ENCODE measurements at places on chromosomes 3 and 15. TPM values are rescaled to one million over a fixed set of nuclear protein-coding genes. Genes with fewer than 3 reads are reported as not detected.
A peak's percentile ranks its signal among the peaks of the same experiment; 100 is the strongest.

DNA sequence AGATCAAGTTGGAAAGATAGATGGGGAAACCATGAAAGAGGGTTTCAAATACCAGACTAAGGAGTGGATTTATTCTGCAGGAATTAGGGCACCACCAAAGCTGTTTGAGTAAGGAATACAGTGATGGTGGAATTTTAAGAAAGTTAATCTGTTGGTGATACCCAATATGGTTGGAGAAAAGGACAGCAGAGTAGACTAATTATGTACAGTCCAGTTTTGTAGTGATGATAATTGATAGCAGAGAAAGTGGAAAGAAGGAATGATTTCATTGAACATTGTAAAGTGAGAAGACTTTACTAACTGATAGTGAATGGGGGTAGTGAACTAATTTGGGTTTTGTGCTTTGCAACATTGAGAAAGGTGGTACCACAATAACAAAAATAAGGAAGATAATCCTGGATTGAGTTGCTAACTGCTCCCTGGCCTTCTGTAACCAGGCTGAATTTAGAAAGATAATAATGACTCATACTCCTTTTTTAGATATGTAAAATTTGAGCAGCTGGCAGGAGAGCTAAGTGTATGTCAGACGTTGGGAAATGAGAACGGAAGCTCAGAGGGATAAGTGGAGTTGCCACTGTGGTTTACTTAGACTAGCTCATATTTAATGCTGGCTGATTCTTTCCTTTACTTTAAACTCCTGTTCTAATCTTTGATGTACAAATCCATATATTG, 16.9 kb downstream of the TCAIM start:
- no peak for DNase-seq
- no peaks in the 10 kb centered on the region for H3K36me3 ChIP-seq
- H3K4me1 ChIP-seq: no peaks in the 10 kb centered on the region
- no peak overlapping the region for H3K4me3 ChIP-seq

- H3K27me3 ChIP-seq: no peaks in the 10 kb centered on the region
- H3K4me1 ChIP-seq: peaks cover 44% of the 10 kb centered on the region
- H3K27ac ChIP-seq: no peak overlapping the region
- DNase-seq: no peak
Measured at GRCh38 chr15:70321172-70321819, 223.6 kb upstream of the TLE3 start.

DNA sequence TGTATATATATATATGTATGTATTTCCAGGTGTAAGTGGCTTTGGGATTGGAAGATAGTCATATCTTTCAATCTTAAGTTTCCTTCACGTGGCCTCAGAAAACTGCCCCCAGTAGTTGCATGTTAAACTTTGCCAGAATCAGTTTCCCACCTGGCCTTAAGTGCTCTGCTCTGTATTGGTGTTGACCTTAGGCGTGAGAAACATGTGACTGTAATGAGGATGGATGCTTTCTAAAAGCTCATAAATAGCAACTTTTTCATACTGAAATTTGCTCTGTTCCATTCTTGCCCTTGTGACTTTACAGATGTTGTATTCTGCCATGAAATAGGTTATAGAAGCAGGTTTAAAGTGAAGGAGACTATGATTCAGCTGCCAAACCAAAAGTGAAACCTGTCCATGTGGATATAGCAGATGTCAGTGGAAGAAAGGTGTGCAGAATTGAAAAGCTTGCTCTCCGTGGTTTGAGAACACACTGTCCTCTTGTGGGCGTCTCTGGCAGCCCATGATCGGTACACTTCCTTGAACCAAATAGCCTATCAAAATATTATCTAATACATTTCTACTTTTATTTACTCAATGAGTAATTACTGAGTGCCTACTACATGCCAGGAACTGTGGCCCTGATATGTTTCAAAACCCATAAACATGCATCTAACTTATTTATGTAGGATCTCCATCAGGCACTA, 15.8 kb downstream of the SCG5 start:
- no peaks in the 10 kb centered on the region for H3K27me3 ChIP-seq
- no peak overlapping the region for H3K27ac ChIP-seq
- H3K4me1 ChIP-seq: no peaks in the 10 kb centered on the region
- H3K4me3 ChIP-seq: no peak overlapping the region

- H3K36me3 ChIP-seq: no peaks in the 10 kb centered on the region
- no peak for DNase-seq
- H3K27me3 ChIP-seq: no peaks in the 10 kb centered on the region
- no peak overlapping the region for H3K4me3 ChIP-seq
- H3K4me1 ChIP-seq: no peaks in the 10 kb centered on the region
- H3K27ac ChIP-seq: no peak overlapping the region
Measured at GRCh38 chr3:23365066-23365465, 161.9 kb downstream of the UBE2E2 start.

DNA sequence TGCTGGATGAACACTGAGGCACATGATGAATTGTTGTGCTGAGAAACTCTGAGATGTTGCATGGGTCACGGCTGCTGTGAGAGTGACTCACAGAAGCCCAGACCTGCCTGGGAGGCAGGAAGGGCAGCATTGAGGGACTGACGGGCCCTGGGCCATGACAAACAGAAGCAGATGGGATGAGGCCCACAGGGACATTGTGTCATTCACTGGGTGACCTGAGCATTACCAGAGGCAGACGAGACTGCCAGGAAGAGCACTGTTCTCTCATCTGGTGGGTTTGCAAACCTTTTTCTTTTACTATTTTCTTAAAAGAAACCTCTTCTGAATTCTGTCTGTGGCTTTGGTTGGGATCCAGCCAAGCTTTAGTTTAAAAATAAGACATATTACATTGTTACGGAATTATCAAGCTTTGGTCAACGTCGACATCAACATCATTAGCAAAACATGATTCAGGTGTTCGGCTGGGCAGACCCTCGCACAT, 67.8 kb downstream of the BDH1 start:
- H3K27ac ChIP-seq: no peak overlapping the region
- no peak for DNase-seq
- H3K36me3 ChIP-seq: no peaks in the 10 kb centered on the region

DNA sequence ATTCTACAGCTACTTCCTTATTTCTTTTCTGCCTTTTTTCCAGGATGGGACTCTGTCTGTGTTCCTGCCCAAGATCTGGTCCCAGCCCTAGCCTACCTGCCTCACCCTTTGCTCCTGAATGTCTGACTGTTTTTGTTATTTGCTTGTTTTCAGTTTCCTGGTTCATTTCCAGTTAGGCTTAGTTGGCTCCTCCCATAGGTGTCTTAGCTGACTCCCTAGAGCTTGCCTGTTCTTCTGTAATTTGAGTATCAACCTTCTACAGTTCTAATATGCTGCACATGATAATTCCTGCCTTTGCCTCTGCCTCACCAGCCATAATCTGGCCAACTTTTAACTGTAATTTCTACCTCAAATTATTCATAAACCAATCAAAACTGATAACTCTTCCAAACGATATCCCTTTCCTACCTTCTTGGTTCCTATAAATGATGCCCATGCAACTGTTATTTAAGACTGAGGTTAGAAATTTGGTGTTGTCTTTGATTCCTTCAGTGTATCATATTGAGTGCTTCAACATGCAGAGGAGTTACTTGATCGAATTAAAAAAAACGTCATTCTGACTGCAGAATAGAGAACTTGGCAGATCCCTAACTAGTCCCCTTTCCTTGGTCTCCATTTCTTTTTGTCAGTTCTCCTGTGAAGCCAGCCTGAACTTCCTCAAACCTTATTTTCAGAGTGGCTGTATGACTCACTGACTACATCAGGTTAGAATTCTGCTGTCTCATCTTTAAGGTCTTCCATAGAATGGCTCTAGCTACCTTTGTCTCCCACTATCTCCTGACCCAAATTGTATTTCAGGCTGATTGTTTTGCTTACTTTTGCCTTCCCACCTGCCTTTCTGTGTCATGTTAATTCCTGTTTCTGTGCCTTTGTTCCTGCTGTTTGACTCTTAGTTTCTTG, 8.4 kb downstream of the GOLM2 start:
- no peak for DNase-seq
- H3K4me1 ChIP-seq: peaks cover 19% of the 10 kb centered on the region
- peak overlapping the region; percentile 43 for H3K27ac ChIP-seq
- H3K4me3 ChIP-seq: no peak overlapping the region
- H3K36me3 ChIP-seq: no peaks in the 10 kb centered on the region

DNA sequence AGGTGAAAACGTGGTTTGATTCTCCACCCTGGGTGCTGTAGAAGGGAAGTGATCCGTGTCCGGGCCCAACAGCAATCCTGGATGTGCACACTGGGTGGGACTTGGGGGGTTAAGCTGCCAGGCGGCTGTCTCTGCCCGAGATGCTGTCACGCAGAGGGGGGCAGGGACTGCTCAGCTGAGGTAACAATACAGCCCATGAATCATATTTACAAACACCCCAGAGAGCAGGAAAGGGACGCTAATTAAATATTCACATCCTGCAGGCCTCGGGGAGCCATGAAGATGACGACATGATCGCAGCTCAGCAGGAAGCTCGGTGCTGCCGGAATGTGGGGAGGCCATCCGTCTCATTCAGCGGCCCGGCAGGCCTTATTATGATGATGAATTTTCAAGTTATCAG, 17.9 kb upstream of the CRABP1 start:
- no peaks in the 10 kb centered on the region for H3K36me3 ChIP-seq
- no peak overlapping the region for H3K27ac ChIP-seq
- no peaks in the 10 kb centered on the region for H3K27me3 ChIP-seq
- no peaks in the 10 kb centered on the region for H3K4me1 ChIP-seq

GRCh38 chr3:148625991-148626390, 71.7 kb upstream of the AGTR1 start:
- DNase-seq: no peak
- H3K27ac ChIP-seq: no peak overlapping the region
- H3K4me1 ChIP-seq: no peaks in the 10 kb centered on the region

DNA sequence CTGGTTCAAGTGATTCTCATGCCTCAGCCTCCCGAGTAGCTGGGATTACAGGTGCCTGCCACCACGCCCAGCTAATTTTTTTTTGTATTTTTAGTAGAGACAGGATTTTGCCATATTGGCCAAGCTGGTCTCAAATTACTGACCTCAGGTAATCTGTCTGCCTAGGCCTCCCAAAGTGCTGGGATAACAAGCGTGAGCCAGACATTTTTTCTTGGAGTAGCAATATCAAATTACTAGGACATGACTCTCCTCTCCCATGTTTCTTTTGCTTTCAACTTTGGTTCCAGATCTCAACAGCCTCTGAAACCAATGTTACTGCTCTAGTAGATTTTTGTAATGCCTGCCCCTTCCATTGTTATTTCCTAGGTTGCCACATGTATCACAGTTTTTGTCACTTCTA, 462.0 kb downstream of the GBE1 start:
- H3K4me1 ChIP-seq: no peaks in the 10 kb centered on the region
- no peak overlapping the region for H3K4me3 ChIP-seq
- H3K27ac ChIP-seq: no peak overlapping the region
- no peaks in the 10 kb centered on the region for H3K36me3 ChIP-seq

- H3K27ac ChIP-seq: no peak overlapping the region
- H3K36me3 ChIP-seq: no peaks in the 10 kb centered on the region
- no peak for DNase-seq
- no peaks in the 10 kb centered on the region for H3K4me1 ChIP-seq
- H3K4me3 ChIP-seq: no peak overlapping the region
Measured at GRCh38 chr15:89978914-89979313, 22.2 kb upstream of the ZNF710 start.

- no peaks in the 10 kb centered on the region for H3K27me3 ChIP-seq
- H3K4me3 ChIP-seq: no peak overlapping the region
- no peak overlapping the region for H3K27ac ChIP-seq
- DNase-seq: no peak
- no peaks in the 10 kb centered on the region for H3K36me3 ChIP-seq
- no peaks in the 10 kb centered on the region for H3K4me1 ChIP-seq
Measured at GRCh38 chr3:166282931-166283330, 445.7 kb upstream of the BCHE start.

DNA sequence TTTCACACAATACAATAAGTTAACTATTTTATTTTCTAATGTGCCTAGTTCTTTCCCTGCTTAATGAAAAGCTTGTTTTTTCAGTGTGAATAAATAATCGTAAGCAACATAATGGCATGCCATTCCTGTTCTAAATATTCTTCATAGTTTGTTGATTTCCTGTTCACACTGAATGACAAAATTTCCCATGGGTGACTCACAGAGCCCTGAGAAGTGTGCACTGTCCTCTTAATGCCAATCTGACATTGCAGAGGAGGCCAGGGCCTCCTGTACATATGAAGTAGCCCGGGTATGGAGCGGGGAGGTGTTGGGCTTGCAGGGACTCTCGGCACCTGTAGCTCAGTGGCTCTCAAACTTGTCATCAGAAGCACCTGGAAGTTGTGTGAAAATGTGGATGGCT, 24.3 kb downstream of the CCR3 start:
- H3K4me3 ChIP-seq: no peak overlapping the region
- H3K36me3 ChIP-seq: no peaks in the 10 kb centered on the region
- DNase-seq: no peak

GRCh38 chr3:37668818-37669610, 192.7 kb upstream of the CTDSPL start:
- DNase-seq: no peak
- H3K4me3 ChIP-seq: no peak overlapping the region
- H3K36me3 ChIP-seq: no peaks in the 10 kb centered on the region
- no peak overlapping the region for H3K27ac ChIP-seq

DNA sequence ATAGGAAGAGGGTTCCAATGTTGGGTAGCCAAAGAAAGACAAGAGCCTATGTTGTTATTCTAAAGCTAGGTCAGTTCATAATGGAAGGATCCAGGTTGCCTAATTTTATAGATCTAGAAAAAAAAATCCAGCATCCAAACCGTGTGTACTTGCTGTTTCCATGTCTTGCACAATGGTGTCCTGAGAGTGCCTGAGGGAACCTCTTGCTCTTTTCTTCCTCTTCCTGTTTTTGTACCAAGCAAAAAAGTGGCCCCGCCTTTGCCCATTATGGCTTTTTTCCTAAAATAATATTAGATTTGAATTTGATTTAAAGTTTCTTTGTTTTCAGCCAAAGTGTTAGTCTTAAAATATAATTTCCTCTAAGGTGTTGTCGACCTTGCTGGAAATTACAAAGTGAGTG, 224.4 kb downstream of the RYR3 start:
- H3K4me1 ChIP-seq: no peaks in the 10 kb centered on the region
- H3K27ac ChIP-seq: no peak overlapping the region
- H3K4me3 ChIP-seq: no peak overlapping the region
- H3K36me3 ChIP-seq: no peaks in the 10 kb centered on the region
- no peaks in the 10 kb centered on the region for H3K27me3 ChIP-seq

GRCh38 chr15:32781781-32782180, 64.0 kb downstream of the GREM1 start:
- no peak overlapping the region for H3K4me3 ChIP-seq
- no peak for DNase-seq
- no peaks in the 10 kb centered on the region for H3K4me1 ChIP-seq
- H3K27me3 ChIP-seq: no peaks in the 10 kb centered on the region
- no peak overlapping the region for H3K27ac ChIP-seq

- DNase-seq: no peak
- H3K27me3 ChIP-seq: no peaks in the 10 kb centered on the region
Measured at GRCh38 chr15:48244921-48245320, 38.8 kb downstream of the SLC12A1 start.

GRCh38 chr15:89502867-89503595, 6.6 kb upstream of the RHCG start:
- H3K4me1 ChIP-seq: no peaks in the 10 kb centered on the region
- no peaks in the 10 kb centered on the region for H3K27me3 ChIP-seq
- no peaks in the 10 kb centered on the region for H3K36me3 ChIP-seq
- no peak overlapping the region for H3K4me3 ChIP-seq

- H3K4me1 ChIP-seq: no peaks in the 10 kb centered on the region
- H3K27ac ChIP-seq: no peak overlapping the region
- H3K27me3 ChIP-seq: no peaks in the 10 kb centered on the region
- H3K36me3 ChIP-seq: no peaks in the 10 kb centered on the region
Measured at GRCh38 chr3:171005648-171006047, 20.9 kb downstream of the SLC2A2 start.

SEMA3F gene
- 0.45 TPM for total RNA-seq

SCN11A gene
- not detected for total RNA-seq

TRH gene
- total RNA-seq: not detected

ITIH4 gene
- 3.9 TPM for total RNA-seq

GADL1 gene
- total RNA-seq: not detected

LRRC2 gene
- total RNA-seq: not detected

SLC28A1 gene
- not detected for total RNA-seq

Measured in GM12878 (cell line).